ENCODE measurements at places on chromosomes 3 and 15.

GRCh38 chr3:26460985-26461384, 161.6 kb upstream of the LRRC3B start:
- DNase-seq = no peak

DNA sequence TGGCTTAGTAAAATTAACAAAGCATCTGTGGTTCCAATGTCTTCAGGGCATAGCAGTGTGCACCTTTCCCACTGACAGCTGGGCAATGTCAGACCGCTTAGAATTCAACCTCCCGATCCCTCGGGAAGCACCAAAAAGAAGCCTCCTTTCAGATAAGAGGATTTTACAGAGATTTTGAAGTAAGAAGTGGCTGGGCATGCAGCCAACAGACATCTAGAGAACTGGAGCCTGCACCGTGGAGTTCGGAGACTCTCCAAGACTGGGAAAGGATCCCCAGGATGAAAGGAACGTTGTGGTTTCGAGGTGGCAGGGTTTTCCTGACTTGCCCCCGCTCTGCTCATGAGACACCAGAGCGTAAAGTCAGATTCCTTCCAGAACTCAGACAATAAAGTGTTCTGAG, 5.3 kb downstream of the FAM174B start:
- DNase-seq = peak; percentile 73

DNA sequence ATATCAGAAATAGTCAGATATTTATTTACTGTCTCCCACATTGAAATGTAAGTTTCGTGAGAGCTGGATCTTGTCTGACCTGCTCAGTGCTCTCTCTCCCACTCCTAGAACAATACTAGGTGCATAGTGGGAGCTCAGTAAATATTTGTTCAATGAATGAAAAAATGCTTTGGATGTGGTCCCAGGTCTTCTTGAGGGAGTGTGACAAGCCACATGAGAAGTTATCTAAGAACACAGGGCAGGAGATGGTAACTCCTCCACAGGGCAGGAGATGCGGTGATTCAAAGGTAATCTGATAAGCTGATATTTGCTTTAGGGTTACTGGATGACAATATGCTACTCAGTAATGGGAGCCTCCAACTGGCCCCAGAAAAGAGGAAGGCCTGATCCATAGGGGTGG, 25.8 kb upstream of the PLA2G4E start:
- no peak for DNase-seq

DNA sequence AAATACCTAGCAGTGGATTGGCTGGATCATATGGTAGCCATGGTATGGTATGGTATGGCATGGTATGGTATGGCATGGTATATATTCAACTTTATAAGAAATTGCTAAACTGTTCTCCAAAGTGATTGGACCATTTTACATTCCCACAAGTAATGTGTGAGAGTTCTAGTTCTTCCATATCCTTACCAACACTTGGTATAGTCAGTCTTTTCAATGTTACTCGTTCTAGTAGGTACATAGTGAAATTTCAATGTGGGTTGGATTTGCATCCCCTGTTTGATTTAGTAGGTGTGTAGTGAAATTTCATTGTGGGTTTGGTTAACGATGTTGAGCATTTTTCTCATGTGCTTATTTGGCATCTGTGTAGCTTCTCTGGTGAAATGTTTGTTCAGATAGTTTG, 154.3 kb downstream of the ITPR1 start:
- DNase-seq = no peak

DNA sequence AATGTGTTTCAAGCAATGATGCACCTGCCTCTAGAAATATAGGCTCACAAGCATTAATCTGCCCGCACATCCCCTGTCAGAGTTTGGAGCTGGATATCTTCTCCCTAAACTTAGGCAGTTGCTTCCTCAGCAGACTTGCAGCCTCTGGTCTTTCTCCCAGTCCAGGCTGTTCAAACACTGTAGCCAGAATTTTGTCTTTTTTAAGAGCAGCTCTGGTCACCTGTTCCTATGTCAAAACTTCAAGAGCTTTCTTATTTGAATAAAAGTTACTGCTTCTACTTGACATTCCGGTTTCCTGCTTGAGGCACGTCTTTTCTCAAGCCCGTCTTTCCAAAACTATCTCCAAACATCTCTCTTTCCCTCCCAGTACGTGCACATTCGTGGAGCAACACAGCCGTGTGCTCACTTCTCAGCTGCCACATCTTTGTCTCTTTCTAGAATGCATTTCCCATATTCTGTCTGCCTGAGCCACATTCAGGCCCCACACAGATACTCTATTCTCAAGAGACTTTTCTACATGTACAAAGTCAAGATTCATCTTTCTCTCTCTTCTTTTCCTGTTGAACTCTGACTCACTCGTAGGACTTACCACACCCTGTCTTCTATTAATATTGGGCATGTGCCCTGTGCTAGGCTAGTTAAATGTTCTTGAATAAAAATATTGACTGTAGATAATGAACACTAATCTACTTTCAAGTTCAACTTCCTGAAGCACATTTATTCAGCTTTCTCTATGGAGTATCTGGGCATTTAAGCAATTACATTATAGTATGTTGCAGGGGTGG, 307.7 kb upstream of the SOX2 start:
- no peak for DNase-seq

DNA sequence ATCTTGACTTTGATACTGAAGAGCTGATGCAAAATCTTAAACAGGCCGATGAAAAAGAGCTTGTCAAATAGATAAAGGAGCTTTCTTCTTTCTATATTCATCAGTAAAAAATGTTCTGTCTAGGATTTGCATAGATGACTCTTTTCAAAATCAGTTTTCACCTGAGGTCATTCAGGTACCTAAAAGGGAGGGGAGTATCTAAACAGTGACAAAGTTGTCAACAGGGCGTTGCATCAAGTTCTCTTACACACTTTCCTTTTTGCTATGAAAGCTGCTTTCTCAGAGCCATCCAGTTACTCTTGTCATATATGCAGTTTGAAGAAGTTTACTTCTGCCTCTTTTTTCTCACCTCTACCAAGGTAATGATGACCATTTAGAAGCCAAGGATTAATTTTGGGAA, 60.0 kb downstream of the AKAP13 start:
- DNase-seq = no peak

Data from SJCRH30 (cell line).